ENCODE measurements at places on chromosomes 4 and X.

DNA sequence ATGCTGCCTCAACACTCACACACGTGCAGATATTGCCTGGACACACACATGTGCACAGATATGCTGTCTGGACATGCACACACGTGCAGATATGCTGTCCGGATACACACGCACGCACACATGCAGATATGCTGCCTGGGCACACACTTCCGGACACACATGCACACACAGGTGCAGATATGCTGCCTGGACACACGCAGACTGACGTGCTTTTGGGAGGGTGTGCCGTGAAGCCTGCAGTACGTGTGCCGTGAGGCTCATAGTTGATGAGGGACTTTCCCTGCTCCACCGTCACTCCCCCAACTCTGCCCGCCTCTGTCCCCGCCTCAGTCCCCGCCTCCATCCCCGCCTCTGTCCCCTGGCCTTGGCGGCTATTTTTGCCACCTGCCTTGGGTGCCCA is 14.7 kb downstream of the FGFRL1 start:
- DNase-seq: no peak

DNA sequence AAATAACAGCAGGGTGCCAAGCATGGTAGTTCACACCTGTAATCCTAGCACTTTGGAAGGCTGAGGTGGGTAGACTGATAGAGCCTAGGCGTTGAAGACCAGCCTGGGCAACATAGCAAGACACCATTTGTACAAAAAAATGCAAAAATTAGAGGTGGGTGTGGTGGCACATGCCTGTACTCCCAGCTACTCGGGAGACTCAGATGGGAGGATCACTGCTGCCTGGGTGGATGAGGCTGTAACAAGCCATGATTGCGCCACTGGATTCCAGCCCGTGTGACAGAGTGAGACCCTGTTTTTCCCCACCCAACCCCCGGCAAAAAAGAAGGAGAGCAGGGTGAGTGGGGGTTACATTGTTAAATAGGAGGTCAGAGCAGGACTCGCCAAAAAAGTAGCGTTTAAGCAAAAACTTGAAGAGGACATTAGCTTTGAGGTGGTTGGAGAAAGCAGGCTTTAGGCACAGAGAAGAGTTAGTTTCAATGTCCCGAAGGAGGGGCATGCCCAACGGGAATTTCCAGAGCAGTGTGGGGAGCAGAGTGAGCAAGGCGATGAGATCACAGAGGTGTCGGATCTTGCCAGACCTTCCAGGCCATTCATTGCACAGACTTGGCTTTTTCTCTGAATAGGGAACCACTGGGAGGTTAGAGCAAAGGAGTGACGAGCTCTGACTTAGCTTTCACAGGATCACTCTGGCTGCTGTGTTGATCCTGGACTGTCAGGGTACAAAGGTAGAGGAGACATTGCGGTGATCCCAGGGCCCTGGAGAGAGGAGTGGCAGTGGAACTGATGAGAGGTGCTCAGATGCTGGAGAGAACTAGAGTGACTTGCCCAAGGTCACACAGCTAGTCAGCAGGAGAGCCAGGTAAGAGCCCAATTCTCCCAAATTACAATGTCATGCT is 70.6 kb downstream of the TRAPPC11 start:
- peak; percentile 79 for DNase-seq

- DNase-seq: peak; percentile 27
These were observed 359.4 kb upstream of the FSTL5 start for GRCh38 chr4:162523171-162523570.

DNA sequence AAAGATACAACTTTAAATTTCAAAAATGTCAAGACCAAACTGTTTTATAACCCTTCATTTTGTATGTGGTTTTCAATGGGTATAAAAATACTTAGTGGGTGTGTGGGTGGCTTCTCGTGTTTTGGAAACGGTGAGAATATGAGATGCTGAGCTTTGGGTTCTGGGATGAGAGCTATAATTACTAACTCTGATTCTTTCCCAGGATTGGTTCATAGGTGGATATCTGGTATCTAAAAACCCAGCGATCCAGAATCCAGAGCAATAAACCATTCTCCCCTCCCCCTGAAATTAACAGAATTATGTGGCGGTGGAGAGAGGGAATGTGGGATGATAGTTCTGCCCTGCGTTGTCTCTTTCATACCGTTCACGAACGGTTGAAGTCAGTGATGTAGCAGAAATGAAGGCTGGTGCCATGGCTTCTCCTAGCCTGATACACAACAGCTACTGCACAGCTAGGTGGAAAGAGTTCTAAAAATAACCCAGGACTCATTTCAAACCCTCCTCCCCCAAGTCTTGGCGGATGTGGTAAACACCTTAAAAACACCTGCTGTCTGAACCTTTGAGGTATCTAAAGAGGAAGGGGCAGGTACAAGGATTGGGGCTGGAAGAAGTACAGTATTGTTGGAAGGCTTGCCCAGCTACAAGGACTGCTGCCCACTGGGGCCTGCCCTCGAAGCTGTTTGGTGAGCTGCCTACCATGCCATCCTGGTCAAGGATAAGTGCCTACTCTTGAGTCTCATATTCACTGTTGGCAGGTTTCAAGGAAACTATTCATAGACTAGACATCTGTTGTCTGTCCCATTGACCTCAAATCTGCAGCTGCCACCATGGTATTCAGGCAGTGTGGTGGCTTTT is 44.5 kb downstream of the SEPTIN11 start:
- DNase-seq: no peak

GRCh38 chr4:131531087-131531486 is 1618.0 kb upstream of the PCDH10 start:
- DNase-seq: no peak

GRCh38 chrX:112835019-112835418 is 5.6 kb downstream of the AMOT start:
- no peak for DNase-seq

DNA sequence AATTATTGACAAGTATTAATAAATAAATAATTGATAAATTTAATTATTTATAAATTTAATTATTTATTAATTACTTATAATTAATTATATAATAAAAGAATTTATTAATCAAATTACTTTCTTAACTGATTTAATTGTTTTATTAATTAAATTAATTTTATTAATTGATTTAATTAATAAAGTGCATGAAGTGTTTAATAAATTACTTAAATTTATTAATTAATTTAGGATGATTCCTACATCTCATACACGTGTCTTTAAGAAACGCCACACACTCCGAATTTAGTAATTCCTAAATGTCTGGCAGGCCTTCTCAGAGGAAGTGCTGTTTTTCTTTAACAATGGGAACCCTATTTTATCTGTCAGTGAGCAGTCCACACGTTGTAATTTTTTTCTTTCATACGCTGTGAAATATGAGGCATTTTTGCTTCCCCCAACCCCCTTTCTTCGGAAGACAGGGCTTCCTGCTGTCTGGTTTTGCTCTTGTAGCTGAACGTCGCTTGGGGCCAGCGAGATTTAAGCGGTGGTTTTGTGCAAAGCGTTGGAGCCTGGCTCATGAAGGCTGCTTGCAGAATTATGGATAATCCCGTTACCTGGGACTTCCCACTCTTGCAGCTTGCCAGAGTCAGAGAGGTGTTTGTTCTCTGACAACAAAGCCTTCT is 46.8 kb downstream of the CRLF2 start:
- no peak for DNase-seq

DNA sequence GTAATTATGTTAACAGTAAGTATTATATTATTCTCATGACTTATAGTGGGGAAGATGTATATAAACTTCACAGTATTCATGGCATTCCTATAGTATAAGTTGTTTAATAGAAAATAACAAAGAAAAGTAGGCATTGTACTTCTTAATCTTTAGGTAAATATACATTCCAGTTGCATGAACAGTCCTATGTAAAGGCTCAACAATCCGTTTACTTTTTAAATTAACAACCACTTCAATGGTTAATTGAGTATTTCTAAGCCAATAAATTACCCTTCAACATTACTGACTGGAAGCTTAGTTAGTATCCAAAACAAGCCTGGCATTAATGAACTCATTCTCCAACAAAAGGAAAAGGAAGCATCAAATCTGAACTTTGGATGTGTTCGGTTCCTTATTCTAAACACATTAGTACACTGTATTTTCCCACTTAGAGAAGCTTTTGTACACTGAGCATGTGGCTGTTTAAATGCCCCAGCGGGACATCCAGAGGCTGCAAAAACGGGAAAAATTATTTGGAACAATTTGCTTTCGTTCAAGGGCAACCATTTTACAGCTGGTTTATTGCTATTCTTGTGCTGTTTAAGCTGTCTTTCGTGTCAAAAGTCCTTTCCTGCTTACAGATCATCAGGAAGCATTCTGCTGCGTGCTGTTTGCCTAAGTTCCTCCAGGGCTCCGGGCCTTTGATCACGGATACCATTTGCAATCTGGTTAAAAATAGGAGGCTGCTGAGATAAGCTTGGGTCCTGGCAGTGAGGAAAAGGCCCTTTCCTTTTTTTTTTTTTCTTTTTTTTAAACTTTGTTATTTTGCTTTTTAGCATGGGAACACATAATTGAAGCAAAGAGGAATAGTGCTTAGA is 460.3 kb downstream of the SPRY1 start:
- no peak for DNase-seq

Measured in epithelial cell of proximal tubule (primary cell).